ENCODE measurements at places on chromosomes 16 and 17.
A peak's percentile ranks its signal among the peaks of the same experiment; 100 is the strongest.

DNA sequence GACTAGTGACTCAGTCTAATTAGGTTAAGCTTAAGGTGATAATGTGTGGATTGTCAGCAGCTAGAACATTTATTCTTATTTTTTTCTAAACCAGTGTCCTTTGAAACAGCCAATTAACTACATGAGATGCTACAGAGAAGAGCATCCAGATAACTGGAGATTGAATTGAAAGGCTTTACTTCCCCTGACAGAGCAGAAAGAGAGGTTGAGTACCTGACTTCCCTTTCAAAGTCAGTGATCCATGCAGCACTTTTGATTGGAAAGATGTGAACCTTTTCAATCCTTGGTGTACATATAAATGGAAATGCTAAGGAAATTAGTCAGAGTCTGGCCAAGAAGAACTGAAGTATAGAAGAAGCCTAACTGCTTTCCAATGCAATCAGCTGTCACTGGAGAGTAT lies 653.8 kb downstream of the CDH8 start:
- no peak for DNase-seq

DNA sequence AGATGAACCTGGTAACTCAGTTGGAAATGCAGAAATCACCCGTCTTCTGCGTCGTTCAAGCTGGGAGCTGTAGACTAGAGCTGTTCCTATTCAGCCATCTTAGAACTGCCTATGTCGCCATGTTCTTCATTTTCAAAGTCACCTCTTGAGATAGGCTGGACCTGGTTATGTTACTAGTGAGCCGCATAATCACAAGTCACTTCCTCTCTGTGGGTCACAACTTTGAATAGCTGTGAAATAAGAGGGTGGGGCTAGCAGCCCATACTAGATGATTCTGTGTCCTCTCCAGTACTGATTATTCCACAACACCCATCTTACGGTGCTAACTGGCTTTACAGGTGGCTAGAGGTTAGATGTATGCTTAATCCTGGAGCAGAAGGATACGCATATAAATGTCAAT lies 74.2 kb downstream of the VPS53 start:
- no peak for DNase-seq

DNA sequence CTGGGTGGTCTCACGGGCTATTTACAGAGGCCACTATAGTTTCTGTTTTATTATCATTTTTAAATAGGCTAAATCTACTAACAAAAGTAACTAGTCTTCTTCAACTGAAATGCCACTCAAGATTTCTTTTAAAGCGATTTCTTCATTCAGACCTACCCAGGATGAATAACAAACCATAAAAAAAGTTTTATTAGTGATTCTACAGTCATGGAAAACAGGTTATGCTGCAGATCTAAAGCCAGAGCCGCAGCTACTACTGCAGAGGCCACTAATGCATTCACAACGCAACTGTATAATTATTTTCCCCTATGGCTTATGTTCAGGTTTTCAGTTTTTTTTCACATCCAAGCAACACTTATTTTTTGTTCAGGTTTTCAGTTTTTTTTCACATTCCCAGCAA lies 136.2 kb upstream of the AXIN2 start:
- DNase-seq: no peak

GRCh38 chr16:9225527-9226316 lies 134.3 kb downstream of the HAPSTR1 start:
- no peak for DNase-seq

- DNase-seq: no peak
Observed at GRCh38 chr17:64223931-64224629, 39.0 kb downstream of the TEX2 start.

DNA sequence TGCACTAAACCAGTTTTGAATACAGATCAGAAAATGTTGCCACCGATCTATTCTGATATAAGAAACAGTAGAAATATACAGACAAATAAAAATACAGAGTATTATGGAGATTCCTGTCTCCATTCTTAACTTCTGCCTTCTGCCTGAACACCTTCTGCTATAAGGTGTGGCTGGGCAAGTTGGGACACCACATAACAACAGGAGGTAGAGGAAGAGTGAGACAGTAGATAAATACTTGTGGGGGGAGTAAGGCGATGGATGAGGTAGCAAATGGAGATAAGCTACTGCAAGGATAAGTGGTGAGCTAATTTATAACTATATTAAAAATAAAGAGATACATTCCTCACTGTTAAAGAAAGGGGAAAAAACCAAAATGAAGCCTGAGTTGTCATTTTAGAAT lies 143.7 kb downstream of the CDH8 start:
- DNase-seq: no peak

GRCh38 chr17:8739097-8739496 lies 5.5 kb downstream of the CCDC42 start:
- DNase-seq: no peak

- peak; percentile 9 for DNase-seq
Observed at GRCh38 chr16:86874141-86874540, 295.8 kb downstream of the FOXL1 start.

DNA sequence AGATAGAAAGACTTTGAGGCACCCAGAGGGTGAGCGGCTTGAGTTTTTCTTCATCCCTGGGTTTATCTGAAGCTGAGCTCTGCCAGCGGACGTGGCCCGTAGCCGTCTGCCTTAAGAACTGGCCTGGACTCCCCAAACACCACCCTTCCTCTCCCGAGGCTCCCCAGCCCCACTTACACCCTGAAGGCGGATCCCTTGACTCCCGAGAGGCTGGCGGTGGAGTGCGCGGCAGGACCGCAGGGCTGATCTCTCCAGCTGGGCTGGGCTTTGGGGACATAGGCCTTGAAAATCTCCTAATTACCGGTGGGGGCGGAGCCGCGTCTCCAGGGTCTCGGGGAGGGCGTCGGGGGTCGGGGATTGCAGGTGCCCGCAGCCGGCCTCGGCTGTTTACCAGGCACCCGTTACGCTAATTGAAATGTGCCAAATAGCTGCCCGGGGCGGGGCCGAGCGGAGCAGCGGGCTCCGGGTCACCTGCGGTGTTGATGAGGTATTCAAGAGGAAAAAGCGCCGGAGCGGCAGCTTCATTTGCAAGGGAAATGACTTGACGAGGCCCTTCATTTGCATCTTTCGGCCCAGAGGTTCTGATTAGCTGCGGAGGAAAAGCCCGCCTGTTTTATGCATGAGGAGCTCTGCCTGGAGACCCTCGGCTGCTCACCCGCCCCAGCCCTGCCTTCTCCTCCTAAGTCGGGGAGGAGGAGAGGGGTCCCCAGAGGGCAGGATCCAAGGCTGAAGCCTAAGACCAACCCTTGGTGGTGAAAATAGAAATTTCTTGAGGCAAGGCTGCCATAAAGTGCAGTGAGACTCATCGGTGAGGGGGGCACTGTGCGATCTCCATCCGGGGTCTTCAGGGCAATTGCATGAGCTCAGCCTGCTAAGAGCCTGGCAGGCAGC lies 100.7 kb downstream of the MGAT5B start:
- DNase-seq: peak; percentile 35

- no peak for DNase-seq
Observed at GRCh38 chr16:52069866-52070265, 477.1 kb downstream of the TOX3 start.

- no peak for DNase-seq
Observed at GRCh38 chr17:17985555-17985954, 12.9 kb downstream of the DRC3 start.

- DNase-seq: no peak
Observed at GRCh38 chr17:2983255-2983654, 80.2 kb downstream of the OR1D5 start.

GRCh38 chr17:32628271-32629044 lies 141.7 kb downstream of the CDK5R1 start:
- DNase-seq: no peak

DNA sequence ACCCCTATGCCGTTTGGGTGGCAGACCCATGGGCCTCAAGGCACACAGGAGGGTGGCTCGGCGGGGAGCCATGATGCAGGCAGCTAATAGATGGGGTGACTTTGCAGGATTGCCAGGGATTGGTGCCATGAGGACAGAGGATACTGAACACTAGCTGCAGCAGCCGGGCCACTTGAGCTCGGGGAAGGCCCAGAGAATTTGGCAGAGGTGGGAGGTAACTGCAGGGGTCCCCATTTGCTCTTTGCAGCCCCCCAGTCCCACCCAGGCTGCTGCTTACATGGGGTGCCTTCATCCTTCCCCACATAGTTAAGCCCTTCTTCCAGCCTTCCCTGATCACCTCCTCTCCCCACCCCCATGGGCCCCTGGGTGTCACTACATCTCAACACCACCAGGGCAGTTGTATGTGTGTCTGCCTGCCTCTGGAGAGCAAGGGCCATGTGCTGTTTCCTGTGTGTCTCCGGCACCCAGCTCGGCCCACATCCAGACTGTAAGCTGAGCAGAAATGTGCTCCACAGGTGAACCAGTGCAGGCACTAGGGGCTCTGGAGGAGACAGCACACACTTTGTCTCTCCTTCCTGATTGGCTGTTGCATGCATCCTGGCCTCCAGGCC lies 52.0 kb downstream of the SREBF1 start:
- no peak for DNase-seq

DNA sequence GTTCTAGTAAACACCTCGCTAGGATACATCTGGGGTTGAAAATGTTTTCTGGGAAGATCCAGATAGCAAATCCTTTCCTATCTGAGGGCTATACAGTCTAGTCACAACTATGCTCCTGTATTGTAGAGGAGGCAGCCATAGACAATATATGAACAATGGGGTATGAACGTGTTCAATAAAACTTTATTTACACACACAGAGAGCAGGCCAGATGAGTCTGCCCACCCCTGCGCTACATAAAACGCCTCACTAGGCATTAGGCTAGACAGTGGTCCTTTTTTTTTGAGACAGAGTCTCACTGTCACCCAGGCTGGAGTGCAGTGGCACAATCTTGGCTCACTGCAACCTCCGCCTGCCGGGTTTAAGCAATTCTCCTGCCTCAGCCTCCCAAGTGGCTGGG lies 11.1 kb downstream of the USP36 start:
- no peak for DNase-seq

DNA sequence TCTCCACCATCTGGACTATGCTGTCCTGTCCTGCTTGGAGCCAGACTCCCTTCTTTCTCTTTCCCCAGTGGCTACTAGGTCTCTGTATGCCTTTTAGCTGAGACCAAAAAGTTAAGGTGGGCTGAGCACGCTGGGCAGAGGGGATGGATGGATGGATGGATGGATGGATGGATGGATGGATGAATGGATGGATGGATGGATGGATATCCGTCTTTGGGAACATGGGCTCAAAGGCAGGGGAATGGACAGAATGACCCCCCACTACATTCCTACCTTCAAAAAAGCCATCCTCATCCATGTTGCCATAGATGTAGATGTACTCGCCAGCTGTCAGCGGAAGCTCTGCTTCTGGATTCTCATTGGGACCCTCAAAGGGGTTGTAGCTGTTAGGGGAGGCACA lies 12.8 kb downstream of the TSPOAP1 start:
- DNase-seq: no peak

- no peak for DNase-seq
Observed at GRCh38 chr16:8358937-8359336, 231.4 kb downstream of the TMEM114 start.

GRCh38 chr17:82734987-82735866 lies at the start of gene FN3K:
TSS of gene FN3K (plus strand) at chr17:82735615. CDS start at chr17:82735637, 22 bp downstream.
- peak; percentile 39 for DNase-seq

- DNase-seq: no peak
Observed at GRCh38 chr17:74079537-74080300, 123.8 kb upstream of the RPL38 start.

DNA sequence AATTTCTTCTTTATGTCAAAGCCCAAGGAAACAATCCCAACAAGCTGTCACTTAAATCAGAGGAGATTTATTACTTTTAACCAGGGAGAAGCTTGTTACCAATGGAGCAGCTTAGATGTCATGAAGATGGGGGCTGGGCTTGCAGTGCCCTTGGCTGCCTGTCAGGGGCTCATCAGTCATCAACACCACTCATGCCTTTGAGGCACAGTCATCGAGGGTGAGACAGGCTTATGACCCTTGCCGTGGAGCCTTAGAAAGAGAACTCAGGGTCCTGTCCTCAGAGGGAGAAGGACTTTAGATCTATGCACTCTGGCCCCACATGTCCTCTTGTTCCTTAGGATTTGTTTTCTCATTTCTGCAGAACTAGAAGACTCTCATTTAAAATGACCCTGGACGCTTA lies 318.3 kb downstream of the CBLN1 start:
- DNase-seq: no peak

- DNase-seq: no peak
Observed at GRCh38 chr16:14309906-14310305, 238.8 kb downstream of the MRTFB start.

GRCh38 chr16:71526111-71526631 lies at the start of gene CHST4:
TSS of gene CHST4 (plus strand) at chr16:71526426. CDS start at chr16:71536678, 10,252 bp downstream.
- DNase-seq: no peak

- no peak for DNase-seq
Observed at GRCh38 chr16:10611825-10612342, 31.5 kb upstream of the EMP2 start.

DNA sequence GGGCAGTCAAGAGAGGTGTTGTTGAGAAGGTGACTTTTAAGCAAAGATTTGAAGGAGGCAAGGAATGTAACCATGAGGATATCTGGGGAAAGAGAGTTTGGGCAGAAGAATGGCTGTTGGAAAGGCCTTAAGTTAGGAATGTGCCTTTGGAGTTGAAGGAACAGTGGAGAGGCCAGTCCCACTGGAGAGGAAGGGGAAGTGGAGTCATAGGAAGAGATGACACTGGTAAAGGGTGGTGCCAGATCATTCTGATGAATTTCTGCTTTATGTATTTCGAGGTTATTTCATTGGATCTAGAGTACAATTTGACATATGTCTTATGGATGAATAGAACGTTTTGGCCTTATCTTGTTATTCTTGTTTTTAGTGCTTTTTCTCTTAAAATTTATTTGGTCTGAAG lies 93.5 kb downstream of the WWP2 start:
- no peak for DNase-seq
